ENCODE measurements at places on chromosomes 1 and 21.

DNA sequence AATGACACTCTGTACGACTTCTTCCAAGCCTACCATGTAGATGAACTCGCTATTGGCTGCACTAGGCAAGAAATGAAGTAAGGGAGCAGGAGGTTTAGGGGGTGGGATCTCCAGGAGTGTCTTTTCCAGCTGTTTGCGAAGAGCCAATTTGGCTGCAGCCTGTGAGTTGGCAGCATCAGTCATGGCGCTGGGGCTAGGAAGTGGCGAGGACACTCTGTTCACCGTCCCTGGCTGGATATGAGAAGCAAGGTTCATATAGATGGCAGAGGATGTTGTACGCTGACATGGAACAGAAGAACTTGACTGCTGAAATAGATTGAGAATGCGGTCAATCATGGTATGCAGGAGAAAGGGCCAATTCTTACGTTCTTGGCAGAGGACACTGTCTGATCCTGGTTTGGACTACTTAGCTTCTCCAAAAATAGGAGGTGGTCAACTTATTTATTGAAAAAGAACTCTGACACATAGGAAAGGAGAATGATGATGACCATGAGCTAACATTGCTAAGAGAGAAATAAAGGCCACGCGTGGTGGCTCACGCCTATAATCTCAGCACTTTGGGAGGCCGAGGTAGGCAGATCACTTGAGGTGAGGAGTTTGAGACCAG is 41.2 kb downstream of the SLC27A3 start:
- DNase-seq, result no peak

DNA sequence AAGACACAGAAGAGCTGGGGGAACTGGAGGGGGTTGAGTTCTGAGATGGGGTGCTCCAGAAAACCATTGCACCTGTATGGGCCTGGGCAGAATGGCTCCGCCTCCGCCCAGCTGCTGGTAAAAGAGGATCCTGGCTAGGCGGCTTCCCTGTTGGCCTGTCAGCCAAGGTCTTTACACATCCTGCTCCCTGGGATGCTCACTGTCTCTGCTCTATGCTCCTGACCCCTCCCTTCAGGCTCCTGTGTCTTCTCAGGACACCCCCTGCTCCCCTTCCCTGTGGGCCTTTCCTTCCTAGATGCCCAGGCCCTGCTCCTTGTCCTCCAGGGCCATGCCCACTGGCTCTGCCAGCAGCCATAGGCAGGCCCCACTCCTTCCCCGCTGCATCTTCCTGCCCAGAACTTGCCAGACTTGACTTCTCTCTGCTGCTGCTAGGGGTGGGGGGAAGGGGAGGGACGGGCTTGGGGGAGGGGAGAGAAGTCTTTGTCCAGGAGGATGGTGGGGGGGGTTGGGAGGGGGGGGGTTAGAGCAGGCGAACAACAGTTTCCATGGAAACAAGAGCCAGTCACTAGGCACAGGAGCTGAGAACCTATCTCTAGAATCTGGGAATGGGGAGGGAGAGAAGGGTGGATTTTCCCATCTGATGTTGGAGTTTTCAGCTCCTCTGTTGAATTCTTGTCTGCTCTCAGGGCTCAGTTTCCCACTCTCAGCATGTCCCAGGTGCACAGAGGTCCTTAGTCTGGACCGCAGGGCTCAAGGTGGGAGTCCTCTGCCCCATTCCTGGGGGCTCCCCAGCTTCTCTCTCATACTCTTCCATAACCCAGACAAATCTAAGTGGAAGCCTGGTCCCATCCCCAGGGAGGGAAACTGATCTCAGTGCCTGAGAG is 10.6 kb downstream of the CELSR2 start:
- no peak for DNase-seq

DNA sequence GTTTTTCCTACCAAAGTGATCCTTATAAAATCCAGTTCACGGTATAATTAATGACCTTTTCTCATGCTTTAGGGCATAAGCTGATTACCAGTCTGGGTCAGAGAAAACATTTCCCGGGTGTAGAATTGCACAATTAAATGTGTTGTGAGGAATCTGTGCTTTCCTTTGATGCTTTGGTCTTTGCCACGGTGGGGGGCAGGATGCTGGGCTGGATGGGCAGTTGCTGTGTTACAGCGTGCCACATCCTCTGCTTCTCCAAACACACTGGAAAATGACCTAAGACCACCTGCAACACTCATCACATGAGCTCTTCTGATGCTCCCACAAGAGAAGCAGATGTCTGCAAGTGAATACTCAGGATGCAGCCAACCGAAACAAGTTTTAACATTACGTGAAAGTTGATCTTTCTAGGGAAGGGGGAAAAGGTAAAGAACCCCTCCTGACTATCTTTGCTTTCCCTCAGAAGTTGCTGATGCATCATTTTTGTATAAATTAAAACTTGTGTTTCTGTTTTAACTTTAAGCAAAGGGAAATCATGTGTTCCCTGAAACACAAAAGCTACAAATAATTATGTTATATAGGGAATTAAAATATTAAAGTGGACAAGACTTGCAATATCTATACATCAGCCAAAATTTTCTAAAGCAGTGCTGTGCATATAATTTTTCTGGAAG is 515.3 kb upstream of the NR5A2 start:
- no peak for DNase-seq

DNA sequence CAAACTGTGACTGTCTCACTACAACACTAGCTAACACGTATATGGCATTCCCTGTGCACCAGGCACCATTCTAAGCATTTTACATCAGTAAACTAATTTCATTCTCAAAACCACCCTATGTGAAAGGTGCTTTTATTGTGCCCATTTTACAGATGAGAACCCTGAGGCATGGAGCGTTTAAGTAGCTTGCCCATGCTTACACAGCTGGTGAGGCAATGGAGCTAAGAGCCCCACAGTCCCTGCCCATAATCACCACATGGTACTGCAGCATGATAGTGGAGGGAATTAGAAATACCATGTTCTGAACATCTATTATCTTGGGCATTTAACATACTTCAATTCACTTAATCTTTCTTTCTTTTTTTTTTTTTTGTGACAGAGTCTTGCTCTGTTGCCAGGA is 31.1 kb upstream of the KLHDC8A start:
- DNase-seq, result no peak

- no peak for DNase-seq
These were observed 10.5 kb downstream of the MAEL start for GRCh38 chr1:166999500-167000055.

DNA sequence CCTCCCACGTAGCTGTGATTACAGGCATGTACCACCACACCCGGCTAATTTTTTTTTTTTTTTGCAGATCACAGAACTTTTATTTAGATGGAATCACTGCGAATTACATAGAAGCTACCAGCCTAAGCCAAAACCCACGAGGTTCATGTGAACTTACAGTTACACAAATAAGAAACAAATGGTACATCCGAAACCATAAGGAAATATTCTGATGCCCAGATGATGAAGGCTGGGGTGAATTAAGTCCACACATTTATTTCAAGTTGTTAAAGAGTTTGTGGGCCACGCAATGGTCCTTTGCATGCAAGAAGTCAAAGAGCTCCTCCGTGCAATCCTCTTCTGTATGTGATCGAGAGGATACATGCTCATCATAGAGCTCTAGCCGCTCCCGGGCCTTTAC is 328 bp downstream of the UQCRHL start:
- no peak for DNase-seq

DNA sequence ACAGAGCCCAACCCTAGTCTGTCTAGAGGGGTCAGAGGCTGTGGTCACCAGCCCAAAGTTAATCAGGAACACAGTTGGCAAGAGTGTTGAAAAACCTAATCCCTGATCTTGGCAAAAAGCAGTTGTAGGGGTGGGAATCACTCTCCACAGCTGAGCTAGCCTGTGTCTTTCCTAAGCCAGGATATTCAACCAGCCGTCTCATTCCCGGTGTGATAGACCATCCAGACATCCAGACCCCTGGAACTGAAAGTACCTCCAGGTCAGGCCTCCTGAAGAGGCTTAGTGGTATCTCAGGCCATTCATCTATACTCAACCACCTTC is 4.9 kb downstream of the LHX9 start:
- no peak for DNase-seq

DNA sequence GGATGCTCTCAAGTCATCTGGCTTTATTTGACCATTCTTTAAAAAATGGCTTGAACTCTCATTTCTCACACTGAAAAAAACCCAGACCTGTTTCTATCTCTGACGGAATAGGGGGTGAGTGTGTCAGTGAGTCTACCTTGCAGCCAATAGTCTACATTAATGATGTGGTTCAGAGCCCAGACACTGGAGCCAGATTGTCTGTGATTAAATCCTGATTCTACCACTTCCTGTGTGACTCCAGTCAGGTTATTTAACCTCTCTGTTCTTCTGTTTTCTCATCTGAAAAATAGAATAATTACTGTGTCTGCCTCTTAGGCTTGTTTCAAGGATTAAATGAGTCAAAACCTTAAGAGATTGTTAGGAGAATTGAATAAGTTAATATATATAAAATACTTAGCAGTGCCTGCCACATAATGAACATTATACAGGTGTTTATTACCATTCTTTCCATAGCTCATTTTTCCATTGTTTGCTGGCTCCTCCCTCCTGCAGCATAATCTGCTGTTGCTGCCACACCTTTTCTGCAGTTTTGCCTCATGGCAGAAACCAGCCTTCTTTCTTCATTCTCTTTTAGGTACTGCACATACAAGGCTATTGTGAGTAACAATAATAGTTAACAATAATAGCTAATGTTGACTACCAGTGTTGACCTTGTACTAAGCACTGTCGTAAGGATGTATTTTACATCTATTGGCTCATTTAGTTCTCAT is 157.6 kb upstream of the IVNS1ABP start:
- no peak for DNase-seq

Data from right hindlimb (tissue), 1 donor.